NCI-H82 (cell line): ENCODE measurements at places on chromosomes 4 and X.

- peak; percentile 67 for DNase-seq
These were observed 221.2 kb downstream of the MID1 start for GRCh38 chrX:10399043-10399741.

DNA sequence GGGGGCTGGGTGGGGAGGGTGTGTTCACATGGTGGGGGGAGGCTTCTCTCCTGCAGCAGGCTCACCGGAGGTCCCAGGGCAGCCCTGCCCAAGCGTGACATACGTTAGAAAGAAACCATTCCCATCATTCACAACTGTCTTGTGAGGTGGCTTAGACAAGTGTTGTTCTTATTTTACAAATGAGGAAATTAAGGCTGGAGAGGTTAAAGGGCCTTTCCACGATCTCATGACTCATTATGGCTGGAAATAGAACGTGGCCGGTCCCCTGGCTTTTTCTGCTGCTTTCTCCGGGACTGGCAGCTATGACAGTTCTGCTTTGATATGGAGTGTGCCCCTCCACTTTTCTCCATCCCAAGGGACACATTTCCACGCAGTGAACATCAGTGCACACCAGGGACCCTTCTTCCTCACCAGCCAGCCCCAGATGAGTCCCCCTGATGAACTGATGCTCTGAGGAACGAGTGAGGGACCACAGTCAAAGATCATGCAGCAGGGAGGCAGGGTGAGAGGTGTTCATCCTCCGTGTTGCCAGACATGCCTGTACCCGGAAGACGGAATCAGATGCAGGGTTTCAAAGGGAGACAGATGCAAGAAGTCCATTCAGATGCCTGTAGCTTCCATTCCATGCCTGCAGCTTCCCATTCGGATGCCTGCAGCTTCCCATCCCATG is 64.0 kb upstream of the ACSL1 start:
- DNase-seq: no peak

- no peak for DNase-seq
These were observed 22.8 kb downstream of the FBXW7 start for GRCh38 chr4:152513078-152513477.

DNA sequence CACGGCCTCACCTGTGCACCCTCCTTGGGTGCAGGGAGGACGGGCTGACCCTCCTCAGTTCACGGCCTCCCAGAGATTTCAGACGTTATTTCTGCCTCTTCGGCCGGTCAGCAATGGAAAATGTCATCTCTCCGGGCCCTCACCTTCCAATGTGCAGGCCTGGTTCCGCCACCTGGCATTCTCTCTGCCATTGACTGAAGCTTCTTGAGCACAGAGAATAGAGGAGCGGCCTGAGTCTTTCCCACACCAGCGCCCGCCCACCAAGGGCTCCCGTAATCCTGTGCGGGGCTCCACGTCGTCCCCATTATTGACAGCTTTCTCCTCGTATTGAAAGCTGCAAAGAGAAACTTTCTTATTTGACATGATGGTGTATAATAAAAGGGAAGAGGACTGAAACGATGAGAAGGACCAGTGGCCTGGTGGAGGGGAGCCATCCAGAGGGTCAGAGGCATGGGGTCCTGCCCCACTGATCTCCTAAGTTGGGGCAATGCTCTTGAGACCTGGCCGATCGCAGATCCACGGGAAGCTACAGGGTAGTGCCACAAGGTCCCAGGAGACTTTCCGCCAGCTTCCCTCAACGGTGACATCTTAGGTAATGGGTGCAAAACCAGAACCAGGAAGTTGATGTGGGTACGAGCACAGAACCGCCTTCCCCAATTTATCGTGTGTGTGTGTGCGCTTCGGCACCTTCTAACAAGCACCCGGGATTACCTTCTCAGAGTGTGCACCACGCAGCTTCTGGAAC is 20.6 kb downstream of the HTRA3 start:
- DNase-seq: no peak

DNA sequence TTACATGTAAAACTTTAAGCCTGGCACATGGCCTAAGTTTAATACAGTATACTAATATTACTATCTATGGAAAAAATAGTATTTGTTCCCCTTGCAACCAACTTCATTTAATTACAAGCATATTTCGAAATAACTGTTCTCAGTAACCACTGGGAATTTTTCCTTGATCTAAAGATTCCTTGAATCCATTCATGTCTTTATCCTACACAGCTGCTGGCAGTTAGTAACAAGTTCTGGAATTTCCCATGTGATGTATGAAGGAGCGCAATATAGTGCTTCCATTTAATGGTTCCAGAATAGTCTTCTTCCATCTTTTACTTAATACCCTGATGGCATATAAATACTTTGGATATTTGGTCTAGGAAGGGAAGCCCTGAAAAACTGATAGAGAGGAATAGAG is 136.5 kb downstream of the AASDH start:
- no peak for DNase-seq

DNA sequence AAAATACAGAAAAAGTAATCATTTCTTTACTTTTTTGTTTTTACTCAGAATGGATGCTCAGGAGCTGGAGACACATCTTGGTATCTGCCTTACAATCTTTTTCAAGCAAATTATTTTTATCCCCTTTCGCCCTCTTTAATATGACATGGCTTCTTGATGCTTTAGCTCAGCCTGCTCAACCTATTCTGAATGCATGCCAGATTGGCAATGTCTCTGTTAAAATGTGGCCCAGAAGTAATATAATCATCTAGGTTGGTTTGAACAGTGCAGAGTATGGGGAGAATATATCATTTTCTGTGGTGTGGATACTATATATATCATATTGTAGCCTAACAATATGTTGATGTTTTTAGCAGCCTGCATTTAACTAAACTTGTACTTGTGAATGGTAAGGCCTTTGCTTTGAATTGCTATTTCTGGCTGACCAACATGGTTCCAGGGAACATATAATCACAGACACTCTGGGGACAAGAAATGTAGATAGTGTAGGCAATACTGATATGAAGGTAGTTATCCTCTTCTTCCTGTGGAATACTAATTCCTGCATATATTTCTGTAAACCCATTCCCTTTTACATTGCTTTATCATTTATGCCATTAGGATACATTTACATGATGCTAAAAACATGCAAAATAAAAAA is 282.7 kb downstream of the PPP3CA start:
- no peak for DNase-seq

DNA sequence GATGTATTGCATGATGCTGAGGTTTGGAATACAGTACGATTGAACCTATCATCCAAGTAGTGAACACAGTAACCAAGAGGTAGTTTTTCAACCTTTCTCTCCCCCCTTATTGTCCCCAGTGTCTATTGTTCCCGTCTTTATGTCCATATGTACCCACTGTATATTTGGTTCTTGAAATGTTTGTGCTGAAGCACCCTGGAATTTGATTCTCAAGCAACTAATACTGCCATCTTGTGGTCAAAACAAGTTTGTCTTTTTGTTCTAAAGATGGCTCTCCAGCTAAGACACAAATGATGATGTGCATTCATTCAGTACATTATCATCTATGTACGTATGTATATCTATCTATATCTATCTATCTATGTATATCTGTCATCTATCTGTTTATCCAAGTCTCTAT is 33.5 kb upstream of the DCX start:
- DNase-seq: peak; percentile 71

DNA sequence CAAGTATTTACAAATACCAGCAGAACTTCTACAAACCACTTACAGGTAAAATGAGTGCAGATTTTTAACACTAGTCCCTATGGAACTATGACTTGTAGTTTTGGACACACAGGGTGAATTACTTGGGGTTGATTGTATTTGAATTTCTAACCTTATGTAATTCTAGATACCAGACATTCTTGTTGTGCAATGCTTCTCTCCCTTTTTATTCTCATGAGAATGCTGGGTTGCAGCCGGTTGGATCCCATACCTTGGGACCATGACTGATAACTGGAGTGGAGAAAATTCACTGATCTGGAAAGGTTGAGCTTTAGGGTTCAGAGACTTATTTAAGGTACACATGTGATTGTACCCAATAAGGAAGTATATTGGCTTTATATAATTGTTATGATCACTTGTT is 8.8 kb downstream of the TET2 start:
- DNase-seq: no peak
